Right ventricle myocardium inferior (tissue), 1 donor: ENCODE measurements at places on chromosomes 11 and 22.

GRCh38 chr22:20641198-20641892 is 132.6 kb upstream of the SERPIND1 start:
- DNase-seq: no peak

- no peak for DNase-seq
Measured at GRCh38 chr11:117945047-117945810, 16.0 kb upstream of the TMPRSS13 start.

GRCh38 chr22:24146791-24147353 is 34.4 kb upstream of the SUSD2 start:
- DNase-seq: peak; percentile 65

DNA sequence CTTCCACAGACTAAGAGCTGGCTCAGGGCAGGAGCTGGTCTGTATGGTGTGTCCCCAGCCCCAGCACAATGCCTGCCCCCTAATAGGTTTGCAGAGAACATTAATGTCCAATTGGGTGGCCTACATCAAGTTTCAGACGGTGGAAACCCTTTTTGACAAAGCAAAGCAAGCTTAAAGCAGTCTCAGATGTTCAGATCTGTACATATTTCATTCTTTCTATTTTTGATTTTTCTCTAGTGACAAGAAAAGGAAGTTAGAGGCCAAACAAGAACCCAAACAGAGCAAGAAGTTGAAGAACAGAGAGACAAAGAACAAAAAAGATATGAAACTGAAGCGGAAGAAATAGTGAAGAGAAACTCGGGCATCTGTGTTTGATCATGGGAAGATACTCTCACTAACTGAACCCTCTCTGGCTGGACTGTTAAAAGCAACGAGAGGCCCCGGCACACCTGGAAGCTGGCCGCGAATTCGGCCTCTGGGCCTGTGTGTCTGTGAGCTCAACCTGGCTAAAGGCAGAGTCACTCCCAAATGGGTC is 40.5 kb downstream of the NAT10 start:
- no peak for DNase-seq

DNA sequence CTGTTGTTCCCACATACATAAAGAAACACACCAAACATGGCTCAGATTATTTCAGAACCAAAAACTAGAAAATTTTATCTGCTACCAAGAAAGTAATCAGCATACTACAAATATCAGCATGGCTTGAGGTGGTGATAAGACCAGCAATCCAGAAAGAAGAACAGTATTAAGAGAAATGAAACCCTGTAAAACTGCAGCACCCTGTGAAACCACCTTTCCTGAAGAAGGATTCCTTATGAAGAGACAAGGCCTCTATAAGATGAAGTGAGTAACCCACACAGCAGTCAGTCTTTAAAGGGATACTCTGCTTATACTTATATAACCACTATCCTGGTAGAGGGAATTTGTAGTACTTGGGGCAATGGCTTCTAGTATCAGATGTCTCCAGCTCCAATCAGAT is 49.9 kb downstream of the RSF1 start:
- DNase-seq: no peak

GRCh38 chr11:45082744-45083543 is 63.5 kb upstream of the PRDM11 start:
- no peak for DNase-seq

GRCh38 chr11:128498721-128499245 is 88.6 kb downstream of the ETS1 start:
- DNase-seq: no peak

- no peak for DNase-seq
Measured at GRCh38 chr22:37552524-37553163, 7.6 kb upstream of the CDC42EP1 start.
